PC-9 (cell line): ENCODE measurements at places on chromosomes 6 and 20.

DNA sequence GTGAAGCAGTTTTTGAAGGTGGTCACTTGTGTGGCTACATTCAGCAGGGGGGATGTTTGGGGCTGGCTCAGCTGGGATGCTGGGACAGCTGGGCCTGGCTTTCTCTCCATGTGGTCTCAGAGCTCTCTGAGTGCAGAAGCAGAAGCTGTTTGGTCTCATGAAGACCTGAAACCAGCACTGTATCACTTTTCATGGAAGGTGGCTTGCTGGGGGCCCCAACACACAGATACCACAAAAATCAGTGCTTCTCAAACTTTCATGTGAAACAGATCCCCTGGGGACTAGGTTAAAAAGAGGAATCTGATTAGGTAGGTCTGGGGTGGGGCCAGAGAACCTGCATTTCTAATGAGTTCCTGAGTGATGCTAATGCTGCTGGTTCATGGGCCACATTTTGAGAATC lies 347.3 kb downstream of the DHX35 start:
- H3K36me3 ChIP-seq, result no peaks in the 10 kb centered on the region
- H3K27ac ChIP-seq, result no peak overlapping the region
- peaks cover 46% of the 10 kb centered on the region for H3K27me3 ChIP-seq

DNA sequence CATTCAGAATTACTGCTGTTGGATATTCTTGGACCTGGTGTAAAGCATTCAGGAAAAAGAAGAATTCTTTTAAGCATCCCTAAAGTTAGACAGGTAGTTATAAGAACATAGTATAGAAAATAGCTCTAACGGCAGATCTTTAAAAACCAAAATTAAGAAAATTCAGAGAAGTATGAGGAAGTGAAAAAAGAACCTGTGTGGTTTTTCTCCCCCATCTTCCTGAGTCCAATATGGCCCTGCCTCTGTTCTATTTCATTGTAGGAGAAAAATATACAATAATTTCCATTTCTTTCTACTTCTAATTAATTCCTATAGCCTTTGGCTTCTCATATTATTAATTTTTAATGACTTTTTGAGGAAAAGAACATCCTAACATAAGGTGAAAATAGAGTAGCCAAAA lies 47.1 kb downstream of the FHL5 start:
- H3K4me1 ChIP-seq, result no peaks in the 10 kb centered on the region
- H3K4me3 ChIP-seq, result no peak overlapping the region
- H3K27me3 ChIP-seq, result no peaks in the 10 kb centered on the region
- DNase-seq, result no peak

- no peak for DNase-seq
- H3K36me3 ChIP-seq, result peaks cover 29% of the 10 kb centered on the region; the same call in 1 of the 2 replicates
- H3K27ac ChIP-seq, result 0 out of 2 replicates have a peak overlapping the region, but pooled peaks have one; percentile 10
- H3K4me3 ChIP-seq, result no peak overlapping the region
Measured at GRCh38 chr20:43983904-43984361, 69.3 kb downstream of the TOX2 start.

GRCh38 chr6:152316024-152316423 lies 321.1 kb downstream of the SYNE1 start:
- no peaks in the 10 kb centered on the region for H3K27me3 ChIP-seq
- no peaks in the 10 kb centered on the region for H3K4me1 ChIP-seq
- H3K27ac ChIP-seq, result no peak overlapping the region
- no peak overlapping the region for H3K4me3 ChIP-seq

DNA sequence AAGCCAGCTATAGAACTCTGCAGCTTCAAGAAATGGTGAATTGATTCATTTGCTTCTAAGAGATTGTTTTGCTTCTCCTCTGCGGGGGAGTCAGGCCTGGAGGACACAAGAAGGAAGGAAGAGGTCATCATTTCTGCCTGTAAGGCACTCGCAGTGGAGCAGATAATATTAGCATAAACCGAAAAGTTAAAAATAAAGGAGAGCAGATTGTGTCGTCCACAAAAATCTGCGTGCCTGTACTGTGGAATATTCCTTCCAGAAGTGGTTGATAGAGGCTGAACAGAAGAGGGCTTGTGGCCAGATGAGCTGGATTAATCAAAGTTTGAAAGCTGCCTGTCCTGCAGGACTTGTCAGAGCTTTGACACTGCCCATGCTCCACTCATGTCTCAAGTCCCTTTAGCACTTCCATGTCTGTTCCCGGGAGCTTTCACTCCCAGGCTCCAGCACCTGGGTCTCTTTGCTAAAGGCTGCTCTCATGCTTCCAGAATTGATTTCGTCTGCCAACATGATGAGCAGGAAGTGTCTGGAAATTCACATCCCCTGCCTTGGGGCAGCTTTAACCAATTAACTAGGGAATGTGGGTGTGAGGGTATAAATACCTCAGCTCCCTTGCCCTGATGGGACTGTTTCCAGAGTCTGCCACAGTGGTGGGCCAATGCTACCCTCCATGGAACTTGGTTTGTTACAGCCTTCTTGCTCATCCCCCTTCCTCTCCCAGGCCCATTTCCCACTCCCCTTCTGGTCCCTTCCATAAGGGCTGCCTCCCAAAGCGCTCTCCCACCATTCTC lies 65.1 kb upstream of the STX16 start:
- H3K4me1 ChIP-seq, result no peaks in the 10 kb centered on the region
- no peak overlapping the region for H3K4me3 ChIP-seq
- H3K27ac ChIP-seq, result no peak overlapping the region
- H3K27me3 ChIP-seq, result 0 out of 2 replicates have a peak, but pooled peaks cover 4% of the 10 kb centered on the region
